Vagina (tissue), 2 donors: ENCODE measurements at places on chromosomes 2 and 18. TPM values are rescaled to one million over a fixed set of nuclear protein-coding genes. Genes with fewer than 3 reads are reported as not detected.

TNFRSF11A gene
- 3.9 TPM for total RNA-seq

IL1R2 gene
- 63.3 TPM for total RNA-seq

PRSS56 gene
- total RNA-seq: not detected

GRCh38 chr2:240584486-240585031 lies 2.0 kb upstream of the CAPN10 start:
- DNase-seq: no peak

DNA sequence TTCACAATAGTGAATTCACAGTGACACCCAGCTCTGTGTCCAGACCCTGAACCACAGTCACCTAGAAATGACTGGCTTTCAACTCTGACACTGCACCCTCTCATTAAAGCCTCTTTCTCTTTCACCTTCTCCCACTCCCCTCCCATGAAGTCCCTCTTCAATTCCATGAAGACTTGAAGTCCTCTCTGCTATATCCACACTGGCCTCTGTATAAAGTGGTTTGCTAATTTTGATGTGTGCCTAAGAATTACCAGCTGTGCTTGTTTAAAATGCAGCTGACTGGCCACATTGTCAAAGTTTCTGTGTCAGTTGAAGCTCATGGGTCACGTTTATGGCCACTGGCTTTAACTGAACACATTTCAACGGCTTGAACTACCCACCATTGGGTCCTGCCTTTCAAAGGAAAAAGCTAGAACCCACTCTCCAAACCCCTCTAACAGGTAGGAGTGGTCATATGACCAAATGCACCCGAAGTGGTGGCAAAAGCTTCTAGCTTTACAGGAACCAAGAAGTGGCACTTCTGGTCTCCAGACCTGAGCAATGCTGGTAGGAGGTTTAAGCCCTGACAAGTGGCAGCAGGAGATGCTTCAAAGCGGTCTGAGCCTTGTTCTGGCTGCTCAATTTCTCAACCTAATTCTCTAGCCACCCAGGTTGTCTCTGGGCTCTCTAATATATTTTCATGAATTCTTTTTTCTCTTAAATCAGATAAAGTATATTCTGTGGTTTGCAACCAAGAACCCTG lies 34.2 kb downstream of the B4GALT6 start:
- DNase-seq: no peak

- no peak for DNase-seq
Measured at GRCh38 chr2:11177871-11178690, 22.8 kb downstream of the SLC66A3 start.
